D341Med (cell line): ENCODE measurements at places on chromosomes 13 and 19.

DNA sequence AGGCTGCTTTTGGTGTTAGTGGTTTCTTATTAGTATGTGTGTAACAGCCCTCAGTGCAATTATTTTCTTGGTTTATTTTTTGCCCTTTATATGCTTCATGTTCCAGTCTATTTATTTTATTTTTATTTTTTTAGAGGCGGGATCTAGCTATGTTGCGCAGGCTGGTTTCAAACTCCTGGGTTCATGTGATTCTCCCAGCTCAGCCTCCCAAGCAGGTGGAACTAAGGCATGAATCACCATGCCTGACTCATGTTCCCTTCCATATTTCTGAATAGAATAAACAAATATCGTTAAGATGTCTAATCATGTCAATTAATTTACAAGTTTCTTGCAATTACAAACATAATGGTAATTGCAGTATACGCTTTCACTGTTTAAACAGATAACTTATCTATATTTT is 11.7 kb downstream of the SKA3 start:
- DNase-seq, result no peak

DNA sequence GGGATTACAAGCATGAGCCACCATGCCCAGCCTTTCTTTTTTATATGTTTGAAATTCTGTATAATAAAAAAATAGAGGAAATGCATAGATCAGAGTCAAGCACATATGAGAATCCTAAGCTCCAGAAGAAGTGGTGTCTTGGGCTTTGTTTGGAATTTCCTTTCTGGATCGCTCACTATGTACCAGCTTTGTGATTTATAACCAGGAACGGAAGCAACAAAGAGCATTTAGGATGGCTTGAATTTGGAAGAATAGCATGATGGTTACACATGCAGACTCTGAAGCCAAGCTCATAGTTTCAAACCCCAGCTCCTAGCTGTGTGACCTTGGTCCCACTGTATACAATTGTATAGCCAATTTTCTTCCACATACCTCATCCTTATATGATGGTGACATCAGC is 28.0 kb upstream of the SLC15A1 start:
- no peak for DNase-seq

- no peak for DNase-seq
Observed at GRCh38 chr13:111139452-111139851, 24.3 kb downstream of the ARHGEF7 start.

- no peak for DNase-seq
Observed at GRCh38 chr13:78998630-78999315, 339.8 kb upstream of the OBI1 start.

DNA sequence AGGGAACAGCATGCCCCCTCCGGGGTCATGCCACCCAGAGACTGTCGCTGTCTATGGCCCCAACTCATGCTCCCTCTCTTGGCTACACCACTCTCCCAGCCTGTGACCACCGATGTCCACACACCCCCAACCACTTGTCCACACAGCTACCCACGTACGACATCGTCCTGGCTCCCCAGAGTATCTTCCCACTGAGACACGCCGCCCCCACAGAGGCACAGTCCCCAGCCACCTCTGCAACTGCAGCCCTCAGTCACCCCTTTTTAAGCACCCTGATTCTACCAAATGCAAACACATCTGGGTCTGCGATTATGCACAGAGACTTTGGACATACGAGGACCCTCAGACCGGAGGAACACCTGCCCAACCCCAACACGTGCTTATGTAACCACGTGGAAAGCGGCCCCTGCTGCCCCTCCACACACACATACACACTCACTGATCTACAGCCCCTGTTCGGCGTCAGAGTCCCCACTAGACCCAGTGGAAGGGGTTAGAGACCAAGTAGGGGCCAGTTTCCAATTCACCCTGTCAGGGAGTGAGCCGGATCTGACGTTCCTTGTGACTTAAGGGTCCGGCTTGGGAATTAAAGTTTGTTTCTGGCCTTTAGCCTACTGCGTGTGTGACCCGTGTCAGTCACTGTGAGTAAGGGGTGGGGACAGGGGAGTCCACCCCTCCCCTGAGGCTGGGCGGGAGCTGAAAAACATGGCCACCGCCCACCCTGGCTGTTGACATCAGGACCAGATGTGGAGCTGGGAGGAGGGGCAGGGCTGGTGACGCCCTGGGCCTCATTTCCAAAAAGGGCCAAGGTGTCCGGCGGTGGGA is 11.9 kb upstream of the AXL start:
- DNase-seq, result peak; percentile 18

GRCh38 chr13:85806553-85807175 is 7.4 kb upstream of the SLITRK6 start:
- peak; percentile 24 for DNase-seq

- DNase-seq, result no peak
Observed at GRCh38 chr19:13861392-13861713, 15.6 kb upstream of the NANOS3 start.

GRCh38 chr13:51237887-51238286 is 15.7 kb downstream of the FAM124A start:
- DNase-seq, result no peak

DNA sequence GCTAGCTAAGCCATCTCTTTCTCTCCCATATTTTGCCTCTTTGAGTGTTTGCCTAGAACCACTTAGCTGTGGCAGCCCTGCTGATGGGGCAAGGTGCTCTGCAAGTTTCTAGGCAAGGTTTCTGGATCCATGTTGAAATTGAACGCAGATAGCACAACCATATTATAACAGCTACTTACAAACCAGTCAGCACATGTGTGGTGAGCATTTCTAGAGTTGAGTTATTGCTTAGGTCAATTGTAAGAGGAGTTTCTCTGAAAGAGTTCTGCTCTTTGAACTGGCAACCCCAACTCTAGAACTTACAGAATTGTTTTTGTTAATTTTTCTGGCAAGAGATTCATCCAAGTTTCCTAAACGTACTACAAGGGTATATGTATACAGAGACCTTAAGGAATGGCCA is 103.3 kb downstream of the GGACT start:
- DNase-seq, result no peak

- DNase-seq, result no peak
Observed at GRCh38 chr19:11164296-11164695, 8.7 kb upstream of the SPC24 start.

DNA sequence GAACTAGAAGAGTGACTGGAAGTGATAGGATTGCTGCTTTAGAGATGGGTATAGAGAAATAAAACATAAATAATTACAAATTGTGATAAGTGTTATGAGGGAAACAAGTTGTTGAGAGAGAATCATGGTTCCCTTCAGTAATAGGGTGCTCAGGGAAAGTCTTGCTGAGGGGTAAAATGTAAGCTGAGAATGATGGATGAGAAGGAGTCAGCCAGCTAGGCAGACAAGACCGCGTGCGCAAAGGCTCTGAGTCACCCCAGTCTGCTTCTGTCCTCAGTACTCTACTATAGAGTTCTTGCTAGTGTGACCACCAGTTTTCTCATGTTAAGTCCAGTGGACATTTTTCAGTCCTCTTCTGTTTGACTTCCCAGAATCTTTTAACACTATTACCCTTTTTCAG is 39.5 kb downstream of the PCCA start:
- DNase-seq, result no peak

DNA sequence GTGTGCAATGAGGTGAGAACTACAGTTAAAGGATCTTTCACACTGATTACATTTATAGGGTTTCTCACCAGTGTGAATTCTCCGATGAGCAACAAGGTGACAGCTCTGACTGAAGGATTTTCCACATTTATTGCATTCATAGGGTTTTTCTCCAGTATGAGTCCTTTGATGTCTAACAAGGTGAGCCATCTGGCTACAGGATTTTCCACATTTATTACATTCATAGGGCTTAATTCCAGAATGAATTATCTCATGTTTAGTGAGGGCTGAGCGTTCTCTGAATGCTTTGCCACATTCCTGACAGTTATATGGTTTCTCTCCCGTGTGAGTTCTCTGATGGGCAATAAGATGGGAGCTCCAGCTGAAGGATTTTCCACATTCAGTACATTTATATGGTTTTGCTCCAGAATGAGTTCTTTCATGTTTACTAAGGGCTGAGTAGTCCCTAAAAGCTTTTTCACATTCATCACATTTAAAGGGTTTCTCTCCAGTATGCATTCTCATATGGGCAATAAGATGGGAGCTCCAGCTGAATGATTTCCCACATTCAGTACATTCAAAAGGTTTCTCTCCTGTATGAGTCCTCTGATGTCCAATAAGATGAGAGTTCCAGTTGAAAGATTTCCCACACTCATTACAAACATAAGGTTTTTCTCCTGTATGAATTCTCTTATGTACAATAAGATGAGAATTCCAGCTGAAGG is 4.4 kb upstream of the C19orf18 start:
- no peak for DNase-seq

DNA sequence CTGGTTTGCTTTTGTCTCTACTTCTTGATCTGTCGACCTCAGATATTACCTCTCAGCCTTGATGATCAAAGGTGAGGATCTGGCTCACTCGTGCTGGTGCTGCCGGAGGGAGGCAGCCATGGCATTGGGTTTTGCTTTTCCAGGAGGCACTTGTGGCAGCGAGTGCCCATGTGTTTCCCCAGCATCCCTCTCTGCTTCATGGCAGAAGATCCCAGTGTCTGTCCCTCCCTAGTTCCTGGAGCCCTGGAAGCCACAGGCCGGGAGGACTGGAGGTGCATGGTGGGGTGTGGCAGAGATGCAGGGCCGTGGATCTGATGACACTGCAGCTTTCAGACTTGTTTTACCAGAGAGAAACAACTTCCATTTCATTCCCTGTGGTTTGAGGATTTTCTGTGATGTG is 47.5 kb downstream of the ANKRD10 start:
- DNase-seq, result no peak

- DNase-seq, result no peak
Observed at GRCh38 chr13:110057052-110057451, 249.9 kb downstream of the COL4A1 start.

GRCh38 chr19:18515959-18516358 is 5.9 kb downstream of the ELL start:
- DNase-seq, result no peak

GRCh38 chr19:49677901-49678674 is 1.0 kb downstream of the PRMT1 start:
- peak; percentile 65 for DNase-seq

DNA sequence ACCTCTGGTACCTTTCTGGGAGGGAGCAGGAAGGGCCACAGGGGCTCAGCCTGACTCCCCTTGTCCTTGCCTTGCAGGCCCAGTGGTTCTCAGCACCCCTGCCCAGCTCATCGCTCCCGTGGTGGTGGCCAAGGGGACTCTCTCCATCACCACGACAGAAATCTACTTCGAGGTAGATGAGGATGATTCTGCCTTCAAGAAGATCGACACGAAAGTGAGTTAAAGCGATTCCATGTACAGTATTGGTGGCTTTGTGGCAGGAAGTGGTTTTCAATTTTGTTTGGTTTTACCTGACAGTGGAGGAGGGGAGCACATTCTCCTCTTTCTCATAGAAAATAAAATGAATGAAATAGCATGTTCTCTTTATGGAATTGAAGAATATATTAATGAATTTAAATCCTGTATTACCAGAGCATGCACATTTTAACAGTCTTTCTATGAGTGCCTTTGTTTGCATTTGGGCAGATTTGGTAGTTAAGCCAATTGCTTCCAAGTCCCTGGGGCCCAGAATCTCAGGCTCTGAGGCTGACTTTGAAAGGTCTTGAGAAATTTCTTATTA is 4.1 kb downstream of the MAB21L1 start:
- no peak for DNase-seq

- no peak for DNase-seq
Observed at GRCh38 chr19:7304200-7304599, 10.0 kb upstream of the INSR start.

GRCh38 chr19:18274781-18275356 is 617 bp upstream of the IQCN start:
- no peak for DNase-seq

- no peak for DNase-seq
Observed at GRCh38 chr13:25873242-25873612, 178.6 kb downstream of the SHISA2 start.

DNA sequence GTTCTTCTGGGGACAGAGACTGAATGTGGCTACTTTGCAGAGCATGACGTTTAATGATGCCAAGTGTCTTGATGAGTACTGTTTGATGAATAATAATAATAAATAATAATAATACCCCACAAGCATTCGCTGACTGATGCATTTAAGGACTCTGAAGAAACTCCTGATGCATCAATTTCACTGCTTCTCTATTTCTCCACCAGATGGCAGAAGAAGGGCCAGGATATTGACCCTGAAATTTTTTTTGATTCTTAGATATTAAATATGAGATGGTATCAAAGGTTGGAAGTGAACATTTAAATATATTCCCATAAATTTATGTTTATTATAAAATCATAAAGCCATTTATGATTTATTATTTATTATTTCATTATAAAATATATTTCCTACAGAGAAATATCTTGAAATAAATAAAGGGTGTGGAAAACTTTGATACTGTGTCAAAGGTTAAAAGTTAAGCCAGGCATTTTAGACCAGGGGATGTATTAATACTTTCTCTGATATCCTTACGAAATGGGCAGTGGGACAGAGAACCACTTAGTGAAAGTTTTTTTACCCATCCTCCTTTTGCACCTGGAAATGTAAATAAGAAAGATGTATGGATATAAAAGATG is 170.9 kb downstream of the LACC1 start:
- DNase-seq, result peak; percentile 38
